Right atrium auricular region (tissue), 2 donors: ENCODE measurements at places on chromosomes 4 and X. TPM values are rescaled to one million over a fixed set of nuclear protein-coding genes. Genes with fewer than 3 reads are reported as not detected.

DNA sequence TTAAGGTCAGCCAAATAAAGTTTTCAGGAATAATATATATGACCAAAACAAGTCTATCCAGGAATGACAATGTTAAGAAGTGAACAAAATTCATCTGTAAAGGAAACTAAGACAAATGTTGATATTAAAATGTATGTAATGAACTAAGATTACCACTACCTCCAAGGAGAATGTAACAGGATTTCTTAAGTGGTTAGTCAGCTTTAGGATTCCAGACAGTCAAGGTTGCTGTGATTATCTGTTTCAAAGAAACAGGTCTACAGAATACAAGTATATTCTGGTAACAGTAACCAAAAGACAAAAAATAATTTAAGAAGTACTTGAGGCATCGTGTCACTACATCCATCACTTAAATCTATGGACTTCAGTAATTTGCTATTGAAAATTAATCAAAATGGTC lies 172.8 kb downstream of the SCFD2 start:
- H3K27ac ChIP-seq: no peak overlapping the region
- H3K4me3 ChIP-seq: no peak overlapping the region

DNA sequence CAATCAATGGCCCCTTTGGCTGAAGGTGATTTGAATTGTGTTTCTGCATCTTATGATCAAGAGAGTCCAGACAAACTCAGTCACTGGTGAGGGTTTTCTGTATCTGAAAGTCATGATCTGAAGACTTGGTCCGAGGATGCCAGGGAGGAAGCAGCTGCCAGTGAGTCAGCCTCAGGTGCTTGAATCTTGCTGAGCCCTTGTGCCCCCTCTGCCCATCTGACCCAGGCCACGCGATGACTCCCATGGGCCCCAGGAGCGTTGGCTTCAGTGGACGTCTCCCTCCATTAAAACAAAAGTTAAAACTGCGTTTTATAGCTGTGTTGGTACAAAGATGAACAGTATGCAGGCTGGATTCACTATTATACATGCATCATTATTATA lies 62.0 kb downstream of the HTRA3 start:
- DNase-seq: no peak
- no peaks in the 10 kb centered on the region for H3K4me1 ChIP-seq

GRCh38 chr4:87188048-87188447 lies 32.4 kb downstream of the KLHL8 start:
- H3K27me3 ChIP-seq: no peaks in the 10 kb centered on the region
- H3K27ac ChIP-seq: no peak overlapping the region
- no peak overlapping the region for H3K4me3 ChIP-seq
- no peaks in the 10 kb centered on the region for H3K4me1 ChIP-seq
- no peak for DNase-seq

DNA sequence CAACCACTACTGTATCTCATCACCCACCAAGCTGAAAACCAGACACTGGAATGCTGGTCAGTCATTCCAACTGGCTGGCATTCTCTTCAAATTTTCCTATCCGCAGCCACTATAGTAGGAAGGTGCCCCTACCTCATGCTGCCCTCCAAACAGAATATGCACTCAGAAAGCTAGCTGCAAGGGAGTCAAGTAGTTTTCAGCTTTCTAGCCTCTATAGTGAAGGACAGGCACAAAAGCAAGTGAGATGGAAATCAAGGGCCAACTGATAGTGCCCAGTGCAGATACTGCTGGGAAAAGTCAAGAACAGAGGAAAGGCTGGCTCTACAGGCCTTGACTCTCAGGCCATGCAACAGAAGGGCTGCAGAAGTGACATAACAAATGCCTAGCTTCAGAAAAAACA lies 47.2 kb downstream of the BCOR start:
- no peaks in the 10 kb centered on the region for H3K4me1 ChIP-seq
- H3K36me3 ChIP-seq: peaks cover 71% of the 10 kb centered on the region
- no peaks in the 10 kb centered on the region for H3K27me3 ChIP-seq
- H3K27ac ChIP-seq: no peak overlapping the region
- DNase-seq: no peak

DNA sequence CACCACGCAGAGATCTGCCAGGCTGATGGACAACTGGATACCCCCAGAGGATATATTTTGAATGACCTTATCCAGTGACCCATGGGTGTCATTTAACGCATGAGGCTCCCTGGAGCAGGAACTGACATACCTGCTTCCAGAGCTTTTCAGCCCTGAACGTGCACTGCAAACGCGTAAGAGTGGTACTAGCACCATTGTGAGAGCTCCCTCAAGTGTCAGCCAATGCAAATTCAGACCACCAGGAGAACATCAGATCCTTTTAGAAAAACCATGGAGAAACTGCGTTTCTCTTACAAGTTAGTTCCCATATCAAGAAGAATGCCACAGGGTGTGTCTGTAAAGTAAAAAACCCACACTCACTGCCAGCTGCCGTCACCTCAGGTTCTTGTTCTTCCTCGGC lies 7.3 kb downstream of the TREX2 start:
- no peak for DNase-seq
- H3K27me3 ChIP-seq: no peaks in the 10 kb centered on the region
- no peak overlapping the region for H3K27ac ChIP-seq
- no peak overlapping the region for H3K4me3 ChIP-seq

DNA sequence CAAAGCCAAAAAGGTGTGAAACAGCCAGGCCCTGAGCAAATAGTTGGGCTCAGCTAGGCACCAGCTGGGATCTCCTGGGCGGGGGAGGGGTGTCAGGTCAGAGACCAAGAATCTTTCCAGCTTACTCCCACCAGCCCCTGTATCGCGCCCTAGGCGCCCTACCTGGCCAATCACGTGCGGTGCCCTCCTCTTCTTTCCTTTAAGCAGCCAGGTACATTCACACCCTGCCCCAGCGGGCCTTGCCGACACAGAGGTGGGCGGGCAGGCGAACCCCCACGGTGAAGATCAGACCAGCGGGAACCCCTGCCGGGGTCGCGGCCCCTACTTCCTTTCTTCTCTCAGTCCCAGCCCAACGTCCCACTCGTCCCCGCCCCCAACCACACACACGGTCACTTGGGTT lies 9.1 kb downstream of the ARHGAP36 start:
- no peaks in the 10 kb centered on the region for H3K4me1 ChIP-seq
- no peak overlapping the region for H3K4me3 ChIP-seq
- H3K36me3 ChIP-seq: no peaks in the 10 kb centered on the region

GRCh38 chrX:118714521-118714920 lies 12.9 kb upstream of the IL13RA1 start:
- no peak overlapping the region for H3K4me3 ChIP-seq
- H3K36me3 ChIP-seq: no peaks in the 10 kb centered on the region

DNA sequence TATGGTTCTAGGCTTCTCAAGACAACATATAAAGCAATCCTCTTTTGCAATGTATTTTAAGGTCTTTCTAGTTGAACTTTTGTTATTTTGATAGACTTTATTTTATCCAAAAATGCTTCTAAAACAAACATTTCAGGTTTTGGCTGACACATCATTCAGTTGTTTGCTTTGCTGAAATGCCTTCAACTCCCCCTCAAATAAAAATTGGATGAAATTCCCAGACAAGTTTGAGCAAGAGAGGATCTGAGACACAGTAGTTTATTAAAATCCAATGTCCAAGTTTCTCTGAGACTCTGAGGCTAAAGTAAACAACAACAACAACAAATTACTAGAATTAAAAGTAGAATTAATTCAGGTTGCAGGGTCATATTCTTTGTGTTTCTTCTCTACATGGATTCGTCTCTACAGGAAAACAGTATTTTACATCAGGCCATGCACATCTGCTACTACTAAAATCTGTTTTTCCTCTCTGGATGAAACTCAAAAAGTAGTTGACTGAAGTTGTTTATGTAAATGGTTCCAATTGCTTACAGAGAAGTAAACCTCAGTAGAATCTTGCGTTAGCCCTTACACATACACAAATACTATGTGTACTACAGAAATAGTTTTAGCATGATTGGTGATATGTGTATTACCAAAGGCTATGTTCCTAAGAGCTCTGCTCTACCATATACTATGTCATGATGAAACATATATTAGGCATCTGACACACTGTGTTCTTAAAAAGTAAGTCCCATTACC lies 64.9 kb downstream of the PRSS12 start:
- H3K27me3 ChIP-seq: no peaks in the 10 kb centered on the region
- DNase-seq: no peak
- no peak overlapping the region for H3K4me3 ChIP-seq
- H3K36me3 ChIP-seq: no peaks in the 10 kb centered on the region
- no peaks in the 10 kb centered on the region for H3K4me1 ChIP-seq
- H3K27ac ChIP-seq: no peak overlapping the region

GRCh38 chrX:49999087-49999486 lies 76.7 kb downstream of the CLCN5 start:
- no peaks in the 10 kb centered on the region for H3K36me3 ChIP-seq
- no peaks in the 10 kb centered on the region for H3K4me1 ChIP-seq
- H3K27ac ChIP-seq: no peak overlapping the region

DNA sequence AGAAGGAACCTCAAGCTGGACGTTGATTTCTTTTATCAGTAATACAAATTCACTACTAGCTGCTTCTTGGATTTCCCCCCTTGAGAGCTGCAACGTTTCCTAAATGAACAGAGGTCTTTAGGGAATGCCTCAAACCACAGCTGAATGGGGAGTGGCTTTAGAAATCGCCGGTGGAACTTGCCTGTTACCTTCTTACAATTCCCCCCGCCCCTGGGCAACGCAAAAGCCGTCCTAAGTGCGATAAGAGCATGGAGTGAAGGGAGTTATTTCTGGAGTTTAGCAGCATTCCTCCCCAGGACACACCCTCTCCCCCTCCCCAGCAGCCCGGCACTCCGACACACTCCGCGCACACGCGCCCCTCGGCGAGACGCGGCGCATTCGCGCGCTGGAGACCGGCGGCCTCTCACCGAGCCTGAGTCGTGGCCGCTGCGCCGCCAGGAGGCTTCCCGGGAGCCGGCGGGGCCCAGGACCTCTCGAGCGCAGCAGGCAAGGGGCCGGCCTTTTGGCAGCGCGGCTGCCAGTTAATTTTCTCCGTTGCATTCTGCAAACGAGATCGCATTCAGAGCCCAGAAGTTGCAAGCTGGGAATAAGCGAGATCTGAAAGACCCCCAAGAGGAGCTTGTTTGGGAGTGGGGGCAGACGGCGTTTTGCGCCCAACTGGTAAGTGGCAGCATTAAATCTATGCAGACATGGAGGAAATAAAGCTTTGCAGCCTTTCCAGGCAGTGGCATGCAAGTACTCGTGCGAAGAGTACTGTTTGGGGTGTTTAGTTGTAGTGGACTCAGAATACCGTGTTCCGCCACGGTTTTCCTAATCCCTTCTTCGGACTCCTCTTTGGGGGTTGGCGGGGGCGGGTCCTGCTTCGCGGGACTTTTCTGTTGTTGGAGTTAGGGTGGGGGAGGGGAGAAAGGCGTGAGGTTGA lies 134.7 kb downstream of the PALLD start:
- peak; percentile 72 for DNase-seq
- H3K4me1 ChIP-seq: no peaks in the 10 kb centered on the region
- peak overlapping the region; percentile 84 for H3K27ac ChIP-seq
- peak overlapping the region; percentile 42 for H3K4me3 ChIP-seq

DNA sequence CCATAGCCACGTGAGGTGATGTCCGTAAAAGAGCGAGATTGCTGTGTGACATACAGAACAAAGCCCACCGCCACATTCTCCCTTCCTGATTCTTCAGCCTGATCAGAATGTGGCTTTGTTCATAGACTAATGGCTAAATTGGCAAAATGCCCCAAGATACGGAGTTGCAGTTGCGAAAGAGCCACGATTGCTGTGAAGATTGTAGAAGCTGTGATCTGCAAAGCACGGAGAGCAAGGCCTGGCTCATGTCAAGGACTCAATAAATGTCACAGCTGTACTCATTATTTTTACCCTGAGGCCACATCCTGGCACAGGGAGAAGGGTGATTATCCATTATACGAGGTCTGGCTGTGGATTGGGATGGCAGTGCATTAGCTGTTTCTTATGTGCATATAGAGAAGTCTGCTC lies 34.2 kb downstream of the ARSD start:
- H3K4me1 ChIP-seq: no peaks in the 10 kb centered on the region
- no peak overlapping the region for H3K4me3 ChIP-seq
- no peak overlapping the region for H3K27ac ChIP-seq
- no peaks in the 10 kb centered on the region for H3K36me3 ChIP-seq
- no peaks in the 10 kb centered on the region for H3K27me3 ChIP-seq

GRCh38 chrX:39759526-39760224 lies 338.1 kb downstream of the BCOR start:
- H3K4me3 ChIP-seq: no peak overlapping the region
- H3K27me3 ChIP-seq: no peaks in the 10 kb centered on the region
- H3K36me3 ChIP-seq: no peaks in the 10 kb centered on the region
- peak overlapping the region; percentile 74 for H3K27ac ChIP-seq

DNA sequence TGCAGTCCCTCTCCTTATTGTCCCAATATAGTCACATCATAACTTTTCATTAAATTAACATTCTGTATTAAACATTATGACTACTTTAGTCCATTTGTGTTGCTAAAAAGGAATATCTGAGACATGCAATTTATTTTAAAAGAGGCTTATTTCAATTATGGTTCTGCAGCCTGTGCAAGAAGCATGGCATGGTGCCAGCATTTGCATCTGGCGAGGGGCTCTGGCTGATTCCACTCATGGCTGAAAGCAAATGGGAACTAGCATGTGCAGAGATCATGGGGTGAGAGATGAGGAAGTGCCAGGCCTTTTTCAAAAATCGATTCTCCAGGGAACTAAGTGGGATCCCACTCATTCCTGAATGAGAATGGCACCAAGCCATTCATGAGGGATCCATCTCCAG lies 476.3 kb upstream of the RPS6KA3 start:
- H3K36me3 ChIP-seq: no peaks in the 10 kb centered on the region
- no peaks in the 10 kb centered on the region for H3K4me1 ChIP-seq
- no peaks in the 10 kb centered on the region for H3K27me3 ChIP-seq
- no peak overlapping the region for H3K4me3 ChIP-seq

The CT55 gene
- total RNA-seq: not detected

The L1CAM gene
- total RNA-seq: 7.0 TPM

The FHIP1A gene
- 11.8 TPM for total RNA-seq

The MAGEA12 gene
- total RNA-seq: not detected

The CCNA2 gene
- total RNA-seq: 0.51 TPM

The SPON2 gene
- 20.8 TPM for total RNA-seq
